ENCODE measurements at places on chromosomes 5 and 9. TPM values are rescaled to one million over a fixed set of nuclear protein-coding genes. Genes with fewer than 3 reads are reported as not detected.
A peak's percentile ranks its signal among the peaks of the same experiment; 100 is the strongest.

GRCh38 chr9:22105005-22105722, 96.1 kb upstream of the CDKN2B start:
- DNase-seq: no peak

The BRD8 gene
- total RNA-seq: 51.3 TPM

- DNase-seq: no peak
These were observed 628.7 kb upstream of the ZNF608 start for GRCh38 chr5:125375143-125375542.

- no peak for DNase-seq
These were observed 21.3 kb upstream of the AOPEP start for GRCh38 chr9:94705162-94705702.

The NNT gene
- 66.7 TPM for total RNA-seq

GRCh38 chr9:135572233-135572632, 10.7 kb downstream of the PAEP start:
- DNase-seq: no peak

The SOHLH1 gene
- total RNA-seq: not detected

The HNRNPAB gene
- total RNA-seq: 51.1 TPM

- peak; percentile 70 for DNase-seq
These were observed 15.8 kb upstream of the RAPGEF1 start for GRCh38 chr9:131755541-131756198.

The MPDZ gene
- 23.8 TPM for total RNA-seq

GRCh38 chr9:123662057-123662776, 267.7 kb downstream of the DENND1A start:
- no peak for DNase-seq

- no peak for DNase-seq
These were observed 16.0 kb downstream of the ANXA6 start for GRCh38 chr5:151141535-151141934.

DNA sequence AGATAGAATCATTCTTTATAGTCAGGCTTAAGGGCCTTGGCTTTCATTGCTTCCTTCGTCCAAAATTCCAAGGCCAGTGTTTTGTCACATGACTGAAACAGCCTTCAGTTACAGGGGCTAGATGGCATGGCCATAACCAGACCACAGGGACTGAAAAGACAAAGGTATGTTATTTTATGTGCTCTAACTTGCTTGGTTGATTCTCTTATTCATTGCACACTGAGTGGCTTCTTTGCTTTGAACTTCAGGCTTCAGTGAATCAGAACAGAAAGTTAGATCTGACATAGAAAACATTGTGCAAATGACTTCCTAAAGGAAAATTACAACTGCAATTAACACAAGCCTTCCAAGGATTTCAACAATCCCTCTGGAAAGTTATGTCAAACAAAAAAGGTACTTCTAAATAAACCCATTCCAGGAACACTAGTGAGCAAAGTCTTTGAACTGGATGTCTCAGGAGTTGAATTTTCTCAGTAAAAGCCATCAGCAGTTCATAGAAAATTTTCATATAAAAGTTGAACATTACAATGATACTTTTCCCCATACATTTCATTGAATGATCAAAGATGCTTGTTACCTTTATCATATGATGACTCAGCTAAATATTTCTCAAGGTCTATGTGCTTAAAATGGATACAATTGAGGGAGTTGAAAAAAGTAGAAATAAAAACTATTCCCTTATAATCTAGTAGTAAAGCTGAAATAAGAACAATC, 355.3 kb downstream of the TMEM232 start:
- peak; percentile 94 for DNase-seq

The GPRIN1 gene
- total RNA-seq: 15.3 TPM

The IL33 gene
- 0.35 TPM for total RNA-seq

DNA sequence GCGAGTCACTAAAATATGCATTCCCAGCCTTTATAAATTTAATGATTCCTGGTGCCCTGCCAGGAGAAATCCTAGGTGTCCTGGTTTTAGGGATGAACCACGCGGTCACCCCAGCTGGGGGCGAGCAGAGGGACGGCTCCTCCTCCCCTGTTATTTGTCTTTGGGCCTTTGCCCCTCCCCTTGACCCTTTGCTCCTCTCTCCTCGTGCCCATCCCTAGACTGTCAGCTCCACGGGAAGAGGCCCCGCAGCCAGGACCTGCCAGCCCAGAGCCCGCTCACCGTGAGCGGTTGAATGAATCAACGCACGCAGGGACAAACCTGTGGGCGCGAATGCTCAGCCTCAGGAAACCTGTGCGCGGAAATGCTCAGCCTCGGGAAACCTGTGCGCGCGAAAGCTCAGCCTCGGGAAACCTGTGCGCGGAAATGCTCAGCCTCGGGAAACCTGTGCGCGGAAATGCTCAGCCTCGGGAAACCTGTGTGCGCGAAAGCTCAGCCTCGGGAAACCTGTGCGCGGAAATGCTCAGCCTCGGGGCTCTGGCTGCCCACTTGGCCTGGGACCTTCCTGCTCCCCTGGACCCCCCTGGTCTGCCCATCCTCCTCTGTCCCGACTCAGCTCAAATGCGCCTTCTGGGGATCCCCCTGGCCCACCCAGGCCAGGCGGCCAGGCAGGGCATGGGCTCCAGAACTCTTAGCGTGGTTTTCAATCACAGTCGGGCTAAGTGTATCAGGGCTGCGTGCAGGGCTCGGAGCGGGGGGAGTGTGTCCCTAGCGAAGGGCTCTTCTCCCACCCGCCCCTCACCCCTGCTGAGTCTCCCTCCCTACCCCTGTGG, 140.5 kb upstream of the COL5A1 start:
- DNase-seq: no peak

GRCh38 chr5:147956064-147956841, 49.9 kb upstream of the C5orf46 start:
- no peak for DNase-seq

DNA sequence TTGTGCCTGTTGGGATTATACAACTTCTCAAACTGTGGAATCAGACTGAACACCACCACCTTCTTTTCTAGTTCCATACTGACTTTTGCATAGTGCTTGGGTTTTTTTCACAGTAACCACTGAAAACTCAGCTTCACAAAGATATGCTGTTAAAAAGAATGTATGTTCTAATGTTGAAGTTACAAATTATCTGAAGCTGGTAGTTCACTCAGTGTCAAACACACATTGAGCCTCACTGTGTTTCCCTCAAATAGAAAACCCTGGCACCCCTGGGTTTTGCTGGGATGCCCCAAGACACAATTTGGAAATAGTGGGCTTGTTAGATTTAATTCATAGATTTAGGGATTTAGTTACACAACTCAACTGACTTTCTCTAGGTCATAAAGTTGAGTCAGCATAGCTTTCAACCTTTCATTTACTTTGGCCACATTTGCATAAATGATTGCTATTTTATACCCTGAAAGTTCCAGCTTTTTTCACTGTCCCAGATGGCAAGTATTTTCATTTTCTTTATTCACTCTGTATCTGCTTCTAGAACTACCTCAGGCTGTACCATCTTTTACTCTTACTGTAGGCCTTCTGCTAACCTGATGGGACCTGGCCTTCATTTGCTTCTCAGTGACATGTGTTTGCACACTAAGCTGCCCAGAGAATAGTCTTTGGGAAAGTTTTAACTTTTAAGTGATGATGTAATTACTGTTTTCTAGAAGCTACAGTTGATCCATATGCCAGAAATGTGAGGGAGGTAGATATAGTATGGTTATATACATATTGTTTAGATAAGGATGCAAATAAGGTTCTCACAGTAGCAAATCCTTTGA, 115.1 kb downstream of the CDC42SE2 start:
- DNase-seq: peak; percentile 69
